Stimulated activated CD4-positive, alpha-beta T cell treated with anti-CD3 and anti-CD28 coated beads, Interleukin-2, amount 100 ng/mL, for 4 hours (primary cell): ENCODE measurements at places on chromosomes 4 and X.

DNA sequence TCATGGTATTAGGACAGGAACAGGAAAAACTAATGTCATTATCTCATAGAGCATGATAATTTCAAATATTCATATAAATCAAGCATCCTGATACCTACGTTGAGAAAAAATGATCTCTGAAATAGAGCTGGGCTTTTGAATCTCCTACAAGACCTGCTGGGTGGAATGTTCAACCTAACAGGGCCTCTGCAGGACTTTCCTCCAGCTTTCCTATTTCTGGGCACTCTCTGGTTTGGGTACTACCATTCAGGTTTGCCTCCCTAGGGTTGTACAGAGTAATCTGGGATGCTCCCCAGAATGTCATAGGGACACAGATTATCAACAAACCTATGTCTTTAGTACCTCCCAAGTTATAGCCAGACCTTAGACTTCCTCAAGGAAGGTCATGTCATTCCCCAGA is 108.9 kb downstream of the CDS1 start:
- DNase-seq = no peak

DNA sequence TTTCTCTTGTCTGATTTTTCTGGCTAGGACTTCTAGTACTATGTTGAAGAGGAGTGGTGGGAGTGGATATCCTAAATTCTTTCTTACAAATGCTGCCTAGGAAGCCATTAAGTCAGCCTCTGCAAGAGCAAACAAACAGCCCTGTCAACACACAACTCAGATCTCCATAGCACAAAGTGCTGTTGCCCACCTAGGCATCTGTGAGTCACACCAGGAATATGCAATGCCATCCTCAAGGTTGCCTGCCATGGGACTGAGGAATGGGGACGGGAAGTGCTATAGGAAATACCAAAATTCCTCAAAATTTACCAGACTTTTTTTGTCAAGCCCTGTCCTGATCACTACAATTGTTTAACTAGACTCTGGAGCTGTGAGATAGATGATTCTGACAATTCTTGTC is 466.9 kb downstream of the FSTL5 start:
- no peak for DNase-seq

DNA sequence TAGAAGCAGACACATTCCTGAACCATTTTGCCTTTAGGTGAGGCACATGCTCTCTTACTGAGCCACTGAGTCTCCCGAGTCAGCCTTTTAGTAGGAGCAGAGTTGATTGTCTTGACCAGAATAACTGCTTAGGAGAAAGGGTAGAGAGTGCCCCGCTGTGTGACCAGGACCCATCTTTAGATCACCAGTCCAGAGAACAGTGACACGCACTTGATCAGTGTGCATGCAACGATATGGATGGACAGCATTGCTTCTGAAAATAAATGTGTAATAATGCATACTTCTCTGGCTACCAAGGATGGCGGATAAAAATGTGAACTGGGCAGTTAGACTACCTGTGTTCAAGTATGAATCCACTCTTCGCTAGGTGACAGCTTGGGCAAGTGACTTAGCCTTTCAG is 897.7 kb downstream of the TRIML1 start:
- no peak for DNase-seq

DNA sequence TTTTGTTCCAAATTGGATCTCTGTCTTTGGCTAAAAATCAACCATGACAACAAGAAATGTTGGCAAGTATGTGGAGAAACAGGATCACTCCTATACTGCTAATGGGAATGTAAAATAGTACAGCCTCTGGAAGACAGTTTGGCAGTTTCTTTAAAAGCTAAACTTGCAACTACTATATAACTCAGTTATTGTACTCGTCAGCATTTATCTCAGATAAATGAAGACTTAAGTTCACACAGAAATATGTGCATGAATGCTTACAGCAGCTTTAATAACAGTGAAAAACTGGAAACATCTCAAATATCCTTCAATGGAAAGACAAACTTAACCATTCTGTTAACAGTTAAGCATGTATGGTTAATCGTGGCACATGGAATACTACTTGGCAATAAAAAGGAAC is 15.4 kb upstream of the HAND2 start:
- DNase-seq = no peak
